ENCODE measurements at places on chromosomes 4 and X.
A peak's percentile ranks its signal among the peaks of the same experiment; 100 is the strongest.

- peak; percentile 67 for DNase-seq
These were observed 56.6 kb upstream of the WDR1 start for GRCh38 chr4:10173037-10173753.

- no peak for DNase-seq
These were observed 12.4 kb downstream of the BOD1L1 start for GRCh38 chr4:13615161-13615560.

DNA sequence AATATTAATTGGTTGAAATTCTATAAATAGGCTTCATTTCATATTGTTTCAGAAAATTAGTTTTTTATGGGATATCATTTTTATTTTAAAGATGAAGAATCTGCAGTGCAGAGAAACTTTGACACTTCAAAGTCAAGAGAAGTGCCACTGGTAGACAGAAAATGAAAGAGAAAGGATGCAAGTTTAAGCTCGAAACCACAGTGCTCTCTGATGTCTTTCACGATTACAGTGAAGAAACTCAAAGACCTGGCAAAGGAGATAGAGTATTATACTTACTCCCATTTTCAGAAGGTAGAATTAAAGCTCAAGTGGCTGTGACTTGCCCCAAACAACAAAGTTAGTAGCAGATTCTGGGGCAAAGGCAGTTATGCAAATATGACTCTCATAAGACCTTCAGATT, 745.4 kb downstream of the TECRL start:
- DNase-seq: no peak

DNA sequence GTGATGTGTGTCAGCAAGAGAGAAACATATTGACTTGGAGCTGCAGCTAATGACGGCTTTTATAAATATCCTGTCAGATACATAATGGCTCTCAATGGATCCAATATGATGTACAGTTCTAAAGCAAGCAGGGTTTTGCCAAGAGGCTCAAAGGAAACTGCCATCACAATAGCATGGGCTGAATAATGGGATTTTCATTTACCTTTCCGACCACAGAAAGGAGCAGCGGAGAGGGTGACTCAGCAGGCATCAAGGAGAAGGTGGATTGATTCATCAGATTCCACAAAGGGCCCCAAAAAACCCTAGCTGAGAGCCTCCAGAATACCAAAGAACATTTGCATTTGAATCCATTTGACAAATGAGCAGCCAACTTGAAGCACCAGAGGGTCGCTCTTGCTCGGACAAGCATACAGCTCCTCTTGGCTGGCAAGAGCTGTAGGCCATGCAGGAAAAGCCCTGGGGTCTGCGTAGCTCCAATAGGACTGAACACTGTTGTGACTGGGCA, 355.7 kb upstream of the NOCT start:
- peak; percentile 69 for DNase-seq

- DNase-seq: no peak
These were observed 57.8 kb downstream of the APBB2 start for GRCh38 chr4:41156574-41156973.

DNA sequence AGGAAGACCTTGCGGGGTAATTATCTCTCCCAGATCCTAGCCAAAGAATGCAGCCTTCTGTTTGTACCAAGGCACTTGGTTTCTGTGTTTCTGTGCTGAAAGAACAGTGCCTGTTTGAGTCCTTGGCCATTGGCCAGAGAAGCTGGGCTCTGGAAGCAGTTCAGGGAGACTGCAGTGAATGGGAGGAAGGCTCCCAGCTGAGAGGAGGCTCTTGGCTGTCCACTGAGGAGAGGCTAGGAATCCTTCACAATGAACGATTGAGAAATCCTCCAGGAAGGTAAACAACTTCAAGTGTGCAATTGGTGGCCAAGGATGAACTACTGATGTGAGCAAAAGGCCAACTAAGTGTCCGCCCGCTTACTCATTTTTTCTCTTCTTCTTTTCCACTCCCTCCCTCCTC, 61.3 kb downstream of the HS3ST1 start:
- peak; percentile 15 for DNase-seq

DNA sequence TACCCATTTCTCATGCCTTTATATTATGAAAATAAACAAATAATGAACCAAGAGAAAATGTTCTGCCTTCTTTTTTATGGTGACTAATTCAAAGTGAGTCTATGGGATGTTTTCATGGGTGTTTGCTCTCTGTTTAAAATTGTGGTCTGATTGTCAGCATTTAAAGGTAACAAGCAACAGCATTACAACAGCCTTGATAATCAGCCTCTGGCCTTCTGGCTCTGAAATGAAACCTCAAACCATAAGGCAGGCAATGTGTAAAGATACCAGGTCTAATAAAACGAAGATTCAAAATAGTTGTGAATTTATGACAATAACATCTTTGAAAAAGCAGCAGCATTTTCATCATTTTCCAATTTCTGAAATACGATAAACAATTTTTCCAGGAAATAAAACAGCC, 63.7 kb downstream of the FAM13A start:
- no peak for DNase-seq

- DNase-seq: no peak
These were observed 144.9 kb downstream of the MAGEC2 start for GRCh38 chrX:142060191-142060590.

GRCh38 chrX:68179355-68179754, 253.9 kb downstream of the OPHN1 start:
- DNase-seq: no peak

Measured in mesendoderm (in vitro differentiated cells).